HuH-7 (cell line): ENCODE measurements at places on chromosomes 4 and X.

- no peak for DNase-seq
Observed at GRCh38 chrX:13770013-13770535, 35.5 kb downstream of the OFD1 start.

GRCh38 chr4:94375364-94375763, 32.7 kb upstream of the HPGDS start:
- no peak for DNase-seq

GRCh38 chrX:14084466-14084865, 54.8 kb upstream of the GEMIN8 start:
- no peak for DNase-seq

- DNase-seq: no peak
Observed at GRCh38 chr4:62953752-62954151, 1455.5 kb downstream of the TECRL start.

- DNase-seq: no peak
Observed at GRCh38 chr4:73918058-73918457, 48.9 kb downstream of the CXCL1 start.

DNA sequence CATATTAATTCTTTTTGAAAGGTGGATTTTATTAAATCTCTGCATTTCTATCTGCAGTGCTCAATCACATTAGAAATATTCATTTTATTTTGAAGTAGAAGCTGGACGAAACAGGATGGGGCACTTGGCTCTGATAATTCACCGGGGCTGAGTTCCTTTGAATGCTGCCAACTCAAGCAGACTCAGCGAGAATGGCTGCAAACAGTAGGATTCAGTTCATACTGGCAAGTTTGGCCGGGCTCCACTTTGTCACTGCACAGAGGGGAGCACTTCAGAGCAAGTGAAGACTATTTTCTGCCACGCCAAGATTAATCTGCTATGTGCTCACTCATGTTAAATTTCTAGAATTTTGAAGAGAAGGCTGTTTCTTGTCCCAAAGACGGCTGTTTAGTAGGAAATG, 30.7 kb upstream of the KLHL8 start:
- no peak for DNase-seq

- no peak for DNase-seq
Observed at GRCh38 chr4:162535121-162535520, 371.3 kb upstream of the FSTL5 start.

GRCh38 chr4:3772632-3773031, 6.4 kb downstream of the ADRA2C start:
- DNase-seq: no peak

GRCh38 chr4:154039435-154040343, 250.8 kb upstream of the SFRP2 start:
- no peak for DNase-seq

GRCh38 chrX:104310657-104311254, 56.0 kb upstream of the ESX1 start:
- DNase-seq: no peak

DNA sequence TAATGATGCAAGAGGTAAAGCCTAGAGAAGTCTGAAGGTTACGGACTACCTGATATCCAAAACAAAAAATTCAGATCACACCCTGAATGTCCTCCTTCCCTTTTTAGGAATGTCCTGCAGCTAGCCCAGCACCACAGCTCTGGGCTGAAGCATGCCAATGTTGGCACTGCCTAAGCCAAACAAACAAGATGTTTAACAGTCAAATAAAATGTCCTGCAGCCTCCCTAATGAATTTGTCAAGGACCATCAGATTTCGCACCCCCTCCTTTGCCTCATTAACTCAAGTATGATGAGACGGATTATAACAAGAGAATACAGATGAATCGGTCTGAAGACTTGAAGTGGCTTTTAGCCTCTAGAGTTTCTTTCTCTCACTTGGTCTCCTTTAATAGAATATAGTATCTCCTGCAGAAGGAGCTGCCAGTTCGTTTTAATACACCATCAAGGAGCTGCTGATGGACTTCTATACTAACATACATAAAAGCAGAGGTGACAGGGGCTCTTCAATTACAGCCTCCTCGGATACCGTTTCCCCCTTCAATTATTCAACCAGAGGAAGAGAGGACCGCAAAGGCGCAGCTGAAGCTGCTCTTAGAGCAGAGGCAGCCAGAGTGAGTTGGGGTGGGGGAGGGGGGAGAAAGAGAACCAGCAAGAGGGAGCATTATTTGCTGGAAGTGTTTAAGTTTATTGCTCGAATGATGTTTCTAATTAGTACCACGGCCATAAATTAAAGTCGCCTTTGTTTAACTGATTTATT, 3.0 kb upstream of the MAB21L2 start:
- DNase-seq: no peak

GRCh38 chr4:111127841-111128240, 505.0 kb upstream of the PITX2 start:
- DNase-seq: no peak

DNA sequence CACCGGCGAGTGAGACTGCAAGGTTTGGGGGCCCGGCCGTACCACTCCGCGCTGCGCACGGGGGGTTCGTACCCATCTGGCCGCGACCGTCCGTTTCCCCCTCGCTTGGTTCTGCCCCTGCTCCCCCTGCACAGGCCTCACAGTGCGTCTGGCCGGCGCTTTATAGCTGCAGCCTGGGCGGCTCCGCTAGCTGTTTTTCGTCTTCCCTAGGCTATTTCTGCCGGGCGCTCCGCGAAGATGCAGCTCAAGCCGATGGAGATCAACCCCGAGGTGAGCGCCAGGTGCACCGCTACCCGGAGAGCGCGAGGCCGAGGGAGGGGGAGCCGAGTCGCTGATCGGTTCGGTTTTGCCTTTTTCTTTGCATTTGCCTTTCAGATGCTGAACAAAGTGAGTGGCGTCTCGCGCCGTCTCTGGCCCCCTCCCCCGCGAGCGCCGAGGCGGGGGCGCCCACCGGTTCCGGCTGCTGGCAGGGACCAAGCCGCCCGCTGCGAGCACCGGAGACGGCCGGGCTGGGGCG, at the start of gene UCHL1:
Gene UCHL1 (plus strand): TSS at position 189 of the 517 bp plus-strand sequence. CDS start 49 bp downstream, at position 238.
- DNase-seq: peak; percentile 69
